ENCODE measurements at places on chromosomes 3 and 15. TPM values are rescaled to one million over a fixed set of nuclear protein-coding genes. Genes with fewer than 3 reads are reported as not detected.

Gene CHST13
- total RNA-seq, result 0.87 TPM

Gene PRR23A
- total RNA-seq, result not detected

GRCh38 chr3:59502806-59503205 is 453.0 kb upstream of the CFAP20DC start:
- DNase-seq, result no peak

Gene CPLX3
- total RNA-seq, result not detected

Gene SLC25A26
- total RNA-seq, result 22.4 TPM

GRCh38 chr3:13046569-13047274 is 26.5 kb downstream of the IQSEC1 start:
- no peak for DNase-seq

GRCh38 chr3:30004481-30004880 is 601.9 kb upstream of the TGFBR2 start:
- no peak for DNase-seq

- no peak for DNase-seq
These were observed 211.4 kb downstream of the IL5RA start for GRCh38 chr3:2898591-2899353.

- no peak for DNase-seq
These were observed 241.7 kb upstream of the HES1 start for GRCh38 chr3:193894121-193894863.

Measured in ovary (tissue), 10 donors.